Cardiac muscle cell (in vitro differentiated cells and primary cell): ENCODE measurements at places on chromosomes 11 and 22.

DNA sequence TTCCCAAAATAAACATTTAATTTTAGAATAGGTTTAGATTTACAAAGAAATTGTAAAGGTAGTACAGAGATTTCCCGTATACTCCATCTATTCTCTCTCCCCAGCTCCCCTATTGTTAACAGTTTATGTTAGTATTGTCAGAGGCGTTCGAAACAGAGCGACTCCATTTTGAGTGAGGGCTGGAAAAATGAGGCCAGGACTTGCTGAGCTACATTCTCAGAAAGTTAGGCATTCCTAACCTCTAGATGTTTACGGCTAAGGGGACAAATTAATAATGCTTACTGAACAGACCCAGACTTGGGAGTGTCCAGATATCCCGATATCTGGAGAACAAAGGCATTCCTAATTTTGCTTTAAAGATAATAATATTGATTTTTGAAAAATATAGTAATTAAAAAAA is 12.4 kb upstream of the NUP160 start:
- DNase-seq = no peak

DNA sequence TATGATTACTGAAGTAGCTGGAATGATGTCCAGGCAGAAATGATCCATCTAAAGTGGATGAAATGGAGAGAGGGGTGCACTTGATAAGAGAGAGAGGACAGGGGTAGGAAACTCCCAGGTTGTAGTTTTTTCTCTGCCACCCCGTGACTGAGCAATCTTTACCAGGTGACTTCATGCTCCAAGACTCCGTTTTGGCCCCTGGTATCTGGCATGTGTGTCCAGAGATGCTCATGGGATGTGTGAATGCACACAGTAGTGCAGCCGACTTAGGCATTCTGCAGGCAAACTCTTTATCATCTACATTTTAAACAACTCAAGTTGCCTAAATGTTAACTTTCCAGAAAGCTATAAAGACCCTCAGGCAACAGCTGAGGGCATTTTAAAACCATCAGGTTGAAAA is 189.3 kb upstream of the SEZ6L start:
- no peak for DNase-seq

- DNase-seq = no peak
These were observed 2.8 kb downstream of the LRRC51 start for GRCh38 chr11:72083414-72083813.

- DNase-seq = no peak
These were observed 57.2 kb downstream of the GRAMD1B start for GRCh38 chr11:123487157-123487744.

DNA sequence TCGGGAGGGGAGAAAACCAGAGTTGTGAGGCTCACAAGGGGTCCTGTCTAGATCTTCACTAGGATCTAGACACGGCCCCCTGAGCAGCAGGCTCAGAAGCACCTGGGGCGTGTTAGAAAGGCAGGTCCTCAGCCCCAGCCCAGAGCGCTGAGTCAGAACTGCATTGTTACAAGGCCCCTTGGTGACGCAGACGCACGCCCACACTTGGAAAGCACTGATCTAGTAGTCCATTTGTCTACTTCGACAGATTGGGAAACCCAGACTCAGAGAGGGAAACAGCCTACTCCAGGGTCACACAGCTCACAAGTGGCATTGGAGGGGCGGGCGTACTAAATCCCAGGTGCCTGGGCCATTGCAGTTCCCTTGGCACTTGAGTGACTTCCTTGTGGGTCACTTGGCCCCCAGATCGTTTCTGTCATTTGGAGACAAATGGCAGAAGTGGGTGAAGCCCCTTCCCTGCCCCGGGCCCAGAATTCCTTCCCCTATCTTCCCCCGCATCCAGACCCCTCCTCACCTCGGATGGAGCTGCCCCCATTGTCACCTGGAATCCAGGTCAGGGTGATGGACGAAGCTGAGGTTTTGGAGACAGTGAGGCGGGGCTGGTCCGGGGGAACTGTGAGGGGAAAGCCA is 110.8 kb downstream of the CEP164 start:
- DNase-seq = peak; percentile 54

DNA sequence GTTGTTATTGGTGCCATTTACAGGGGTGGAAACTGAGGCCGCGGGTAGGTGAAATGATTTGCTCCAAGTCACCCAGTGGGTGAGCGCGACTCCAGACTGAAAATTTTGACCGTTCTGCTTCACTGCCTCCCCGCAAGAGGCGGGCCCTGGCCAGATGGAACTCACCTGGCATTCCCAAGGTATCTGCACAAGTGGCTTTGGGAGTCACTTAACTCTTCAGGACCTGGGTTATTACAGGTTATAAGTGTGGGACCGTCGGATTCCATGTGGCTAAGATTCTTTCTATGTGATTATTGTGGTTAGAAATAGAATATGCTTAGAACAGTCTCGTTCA is 598 bp downstream of the CABIN1 start:
- no peak for DNase-seq

GRCh38 chr11:55970935-55971334 is 1.2 kb upstream of the OR10AG1 start:
- DNase-seq = no peak

- DNase-seq = no peak
These were observed 361.0 kb upstream of the ANO3 start for GRCh38 chr11:25970726-25971508.
